CD4-positive, alpha-beta T cell treated with Interleukin-12 subunit alpha and Interleukin-12 subunit beta, for 1 hour (primary cell): ENCODE measurements at places on chromosomes 2 and 18.

DNA sequence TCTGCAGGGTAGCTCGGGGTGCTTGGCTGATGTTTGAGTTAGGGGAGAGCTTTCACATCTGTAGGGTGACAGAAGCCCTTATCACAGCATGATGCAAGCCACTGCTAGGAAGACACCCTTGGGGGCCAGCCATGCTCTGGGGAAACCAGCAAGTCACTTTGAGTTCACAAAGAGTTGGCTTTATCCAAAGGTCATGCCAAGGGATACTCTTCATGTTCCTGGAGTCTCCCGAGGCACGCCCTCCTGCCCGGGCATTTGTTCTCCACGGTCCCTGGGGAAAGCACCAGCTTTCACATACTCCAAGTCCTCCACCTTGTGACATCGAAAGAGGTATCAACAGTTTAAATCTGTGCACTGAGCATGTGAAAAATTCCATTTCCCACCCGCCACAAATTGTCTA lies 227.7 kb downstream of the VAPA start:
- no peak for DNase-seq

- no peak for DNase-seq
Measured at GRCh38 chr2:152062125-152063091, 36.4 kb downstream of the CACNB4 start.

GRCh38 chr2:180124273-180125139 lies 117.4 kb upstream of the CWC22 start:
- DNase-seq: peak; percentile 53

DNA sequence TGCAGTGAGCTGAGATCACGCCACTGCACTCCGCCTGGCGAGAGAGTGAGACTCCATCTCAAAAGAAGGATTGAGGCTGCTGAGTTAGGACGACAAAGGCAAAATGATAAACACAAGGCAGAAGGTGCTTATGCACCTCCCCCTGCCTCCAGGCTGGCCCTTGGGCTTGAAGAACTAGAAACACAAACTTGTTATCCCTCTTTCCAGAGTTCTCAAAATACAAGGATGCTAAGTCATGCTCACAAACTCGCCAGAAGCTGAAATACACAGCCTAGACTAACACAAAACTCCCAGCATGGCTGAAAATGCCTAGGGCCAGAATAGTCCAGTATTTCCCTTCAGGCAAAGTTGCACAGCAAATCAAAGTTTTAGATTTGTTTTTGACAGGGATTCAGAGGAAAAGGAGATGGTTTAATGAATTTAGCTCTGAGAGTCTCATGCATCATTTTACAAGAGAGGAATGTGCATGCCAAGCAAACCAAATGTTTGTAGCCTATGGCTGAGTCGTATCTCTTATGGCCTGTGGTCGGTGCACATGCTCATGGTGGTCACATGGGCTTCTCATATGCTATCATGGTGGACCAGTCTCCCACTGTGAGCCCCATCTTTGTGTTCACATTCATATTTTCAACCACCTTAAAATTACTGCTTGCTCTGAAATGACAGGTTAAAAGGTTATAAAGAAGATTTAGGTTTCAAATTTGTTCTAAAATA lies 16.2 kb upstream of the MREG start:
- DNase-seq: no peak

GRCh38 chr2:20597860-20598183 lies 53.1 kb downstream of the HS1BP3 start:
- no peak for DNase-seq
